ENCODE measurements at places on chromosomes 12 and 14. TPM values are rescaled to one million over a fixed set of nuclear protein-coding genes. Genes with fewer than 3 reads are reported as not detected.

Gene POTEM
- total RNA-seq: 0.17 TPM

Gene DDX47
- 93.7 TPM for total RNA-seq

Gene DLGAP5
- not detected for total RNA-seq

Gene RPGRIP1
- total RNA-seq: 0.86 TPM

Gene CD163L1
- 0.32 TPM for total RNA-seq

Gene KLRK1
- 0.84 TPM for total RNA-seq

Gene PSMD9
- 38.2 TPM for total RNA-seq

Gene RNF212B
- total RNA-seq: not detected

Gene GPRC5D
- total RNA-seq: 0.92 TPM

Gene GLIPR1L2
- 0.91 TPM for total RNA-seq

Gene RNASE11
- not detected for total RNA-seq

Gene MANSC1
- 0.73 TPM for total RNA-seq

Gene PRB2
- not detected for total RNA-seq

Gene LALBA
- not detected for total RNA-seq

Gene LRTM2
- not detected for total RNA-seq

Gene MEG3
- total RNA-seq: not detected

Gene FAM90A1
- 0.17 TPM for total RNA-seq

Gene TMEM253
- total RNA-seq: not detected

Gene A2M
- not detected for total RNA-seq

Gene MMP17
- 14.8 TPM for total RNA-seq

Gene NGB
- not detected for total RNA-seq

Gene PTPN11
- total RNA-seq: 53.1 TPM

Gene FITM1
- 2.6 TPM for total RNA-seq

Gene SCAF11
- 272 TPM for total RNA-seq

Gene ERBB3
- total RNA-seq: not detected

Gene CPNE6
- not detected for total RNA-seq

Gene PTPRR
- not detected for total RNA-seq

Gene GLT1D1
- total RNA-seq: not detected

Gene KRT71
- not detected for total RNA-seq

Gene ANKLE2
- total RNA-seq: 148 TPM

Gene TAPBPL
- 71.2 TPM for total RNA-seq

Gene TMEM63C
- total RNA-seq: 3.2 TPM

Gene NAV3
- not detected for total RNA-seq

Gene KRT72
- not detected for total RNA-seq

Gene C12orf43
- 20.5 TPM for total RNA-seq

Gene RNASE4
- 0.49 TPM for total RNA-seq

Gene GALNT6
- 8.5 TPM for total RNA-seq

All from B cell (primary cell).